ENCODE measurements at places on chromosomes 1 and 21.

DNA sequence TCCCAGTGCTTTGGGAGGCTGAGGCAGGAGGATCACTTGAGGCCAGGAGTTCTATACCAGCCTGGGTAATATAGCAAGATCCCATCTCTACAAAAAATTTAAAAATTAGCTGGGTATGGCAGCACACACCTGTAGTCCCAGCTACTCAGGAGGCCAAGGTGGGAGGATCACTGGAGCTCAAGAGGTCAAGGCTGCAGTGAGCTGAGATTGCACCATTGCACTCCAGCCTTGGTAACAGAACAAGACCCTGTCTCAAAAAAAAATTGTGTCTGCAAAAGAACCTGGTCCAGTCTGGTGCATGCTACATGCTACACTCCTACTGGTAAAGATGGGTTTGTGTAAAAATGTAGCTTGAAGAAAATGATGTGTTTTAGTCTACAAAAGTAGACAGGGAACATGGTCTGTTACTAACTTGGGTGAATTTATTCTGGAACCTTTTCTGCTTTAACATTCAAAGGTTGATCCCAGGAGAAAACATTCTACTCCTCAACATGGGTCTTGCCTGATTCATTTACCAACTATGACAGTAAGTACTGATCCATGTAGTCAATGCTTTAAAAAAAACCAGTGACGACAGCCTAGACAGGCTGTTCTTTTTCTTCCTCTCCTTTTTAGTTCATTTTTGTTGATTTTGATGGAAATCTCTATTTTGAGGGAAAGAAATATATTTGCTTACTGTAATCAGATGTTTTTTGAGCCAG, 32.7 kb upstream of the ENAH start:
- no peak for DNase-seq

GRCh38 chr1:56803561-56804156, 15.5 kb downstream of the FYB2 start:
- peak; percentile 11 for DNase-seq

- peak; percentile 41 for DNase-seq
These were observed 35.3 kb downstream of the DTL start for GRCh38 chr1:212070720-212071302.

DNA sequence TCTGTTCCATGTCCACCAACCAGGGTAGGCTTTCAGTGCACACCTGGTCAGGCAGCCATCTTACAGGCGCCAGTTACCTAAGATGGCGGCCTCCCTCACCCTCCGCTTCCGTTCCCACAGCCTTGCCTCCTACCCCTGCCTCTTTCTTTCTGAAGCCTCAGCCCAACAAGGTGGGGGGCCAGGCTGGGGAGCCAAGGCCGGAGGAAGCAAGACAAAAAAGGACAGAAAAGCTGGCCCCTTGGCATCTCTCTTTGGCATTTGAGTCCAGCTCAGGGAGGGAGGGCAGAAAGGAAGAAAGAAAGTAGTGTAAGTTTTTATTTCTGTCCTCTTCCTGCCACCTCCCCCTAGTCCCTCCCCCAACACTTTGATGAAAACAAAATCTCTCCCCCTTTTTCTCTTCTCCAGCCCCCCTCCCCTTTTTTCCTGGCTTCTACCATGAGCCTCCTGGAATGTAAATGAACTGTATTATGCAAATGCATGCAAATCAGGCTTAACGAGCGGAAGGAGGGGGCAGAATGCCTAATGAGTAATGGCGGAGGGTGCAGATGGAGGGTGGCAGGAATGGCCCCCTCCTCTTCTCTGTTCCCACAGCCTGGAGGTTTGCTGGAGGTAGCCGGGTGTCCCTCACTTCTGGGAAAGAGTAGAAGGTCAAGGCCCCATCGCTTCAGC, 43.8 kb downstream of the RHBG start:
- DNase-seq = no peak

DNA sequence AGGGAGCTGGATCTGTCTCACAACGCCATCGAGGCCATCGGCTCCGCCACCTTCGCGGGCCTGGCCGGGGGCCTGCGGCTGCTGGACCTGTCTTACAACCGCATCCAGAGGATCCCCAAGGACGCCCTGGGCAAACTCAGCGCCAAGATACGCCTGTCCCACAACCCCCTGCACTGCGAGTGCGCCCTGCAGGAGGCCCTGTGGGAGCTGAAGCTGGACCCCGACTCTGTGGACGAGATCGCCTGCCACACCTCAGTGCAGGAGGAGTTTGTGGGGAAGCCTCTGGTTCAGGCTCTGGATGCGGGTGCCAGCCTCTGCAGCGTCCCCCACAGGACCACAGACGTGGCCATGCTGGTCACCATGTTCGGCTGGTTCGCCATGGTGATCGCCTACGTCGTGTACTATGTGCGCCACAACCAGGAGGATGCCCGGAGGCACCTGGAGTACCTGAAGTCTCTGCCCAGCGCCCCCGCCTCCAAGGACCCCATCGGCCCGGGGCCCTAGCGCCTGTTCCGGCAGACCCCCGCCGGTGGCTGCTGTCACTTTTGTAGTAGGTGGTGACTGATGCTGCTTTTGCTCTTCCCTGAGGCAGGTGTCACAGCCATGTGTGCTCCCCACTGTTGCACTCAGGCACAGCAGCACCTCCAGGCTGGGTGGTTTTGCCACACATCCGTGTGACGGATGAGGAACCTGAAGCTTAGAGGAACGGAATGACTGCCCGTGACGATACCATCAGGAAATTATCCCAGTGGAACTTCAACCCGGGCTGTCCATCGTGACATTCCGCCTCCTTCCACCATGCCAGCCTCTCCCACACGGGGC, 1.8 kb downstream of the LRRC3 start:
- DNase-seq = no peak

- DNase-seq = no peak
These were observed 290.1 kb downstream of the DUSP10 start for GRCh38 chr1:221451741-221452140.

DNA sequence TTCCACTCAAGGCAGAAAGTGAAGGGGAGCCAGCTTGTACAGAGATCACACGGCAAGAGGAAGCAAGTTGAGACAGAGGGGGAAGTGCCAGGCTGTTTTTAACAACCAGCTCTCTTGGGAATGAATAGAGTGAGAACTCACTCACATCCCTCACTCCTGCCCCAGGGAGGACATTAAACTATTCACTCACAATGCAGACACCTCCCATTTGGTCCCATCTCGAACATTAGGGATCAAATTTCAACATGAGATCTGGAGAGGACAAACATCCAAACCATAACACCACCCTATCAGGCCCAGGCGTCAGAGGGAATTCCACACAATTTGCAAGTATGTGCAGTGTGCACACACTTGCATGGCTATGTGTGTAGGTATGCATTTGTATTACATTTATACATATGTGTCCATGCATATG, 62.7 kb downstream of the DMAP1 start:
- DNase-seq = peak; percentile 20

DNA sequence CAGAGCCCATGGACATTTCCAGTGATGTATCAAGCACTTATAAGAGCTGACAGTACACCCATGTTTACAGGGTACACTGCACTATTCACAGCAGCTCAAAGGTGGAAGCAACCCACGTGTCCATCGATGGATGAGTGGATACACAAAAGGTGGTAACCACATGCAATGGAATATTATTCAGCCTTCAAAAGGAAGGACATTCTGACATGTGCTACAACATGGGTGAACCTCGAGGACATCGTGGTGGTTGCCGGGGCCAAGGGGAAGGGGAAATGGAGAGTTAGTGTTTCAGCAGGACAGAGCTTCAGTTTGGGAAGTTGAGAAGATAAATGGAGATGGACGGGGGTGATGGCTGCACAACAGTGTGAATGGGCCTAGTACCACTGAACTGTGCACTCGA, 9.1 kb downstream of the AGT start:
- no peak for DNase-seq

DNA sequence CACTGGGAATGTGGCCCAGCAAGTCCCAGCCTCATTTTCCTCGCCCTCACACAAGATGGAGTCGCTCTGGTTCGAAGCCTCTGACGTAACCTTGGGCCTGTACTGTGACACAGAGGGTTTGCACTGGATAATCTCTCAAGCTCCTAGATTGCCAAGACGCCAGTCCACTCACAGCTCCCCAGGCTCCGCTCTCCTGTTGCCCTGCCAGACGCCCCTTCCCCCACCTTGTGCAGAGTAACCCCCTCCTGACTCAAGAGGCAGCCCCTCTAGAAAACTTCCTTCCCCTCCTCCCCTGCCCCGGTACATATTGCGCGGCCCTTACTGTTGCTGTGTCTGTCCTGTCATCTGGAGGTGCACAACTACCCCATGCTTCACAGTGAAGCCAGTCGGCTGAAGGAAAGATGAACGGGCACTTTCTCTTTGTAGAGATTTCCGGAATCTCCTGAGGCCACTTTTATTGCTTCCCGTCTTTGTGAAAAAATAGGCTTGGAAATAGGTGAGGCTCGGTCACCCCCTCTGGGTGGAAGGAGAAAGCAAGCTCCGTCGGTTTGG, 981 bp upstream of the KIAA1614 start:
- DNase-seq = no peak

DNA sequence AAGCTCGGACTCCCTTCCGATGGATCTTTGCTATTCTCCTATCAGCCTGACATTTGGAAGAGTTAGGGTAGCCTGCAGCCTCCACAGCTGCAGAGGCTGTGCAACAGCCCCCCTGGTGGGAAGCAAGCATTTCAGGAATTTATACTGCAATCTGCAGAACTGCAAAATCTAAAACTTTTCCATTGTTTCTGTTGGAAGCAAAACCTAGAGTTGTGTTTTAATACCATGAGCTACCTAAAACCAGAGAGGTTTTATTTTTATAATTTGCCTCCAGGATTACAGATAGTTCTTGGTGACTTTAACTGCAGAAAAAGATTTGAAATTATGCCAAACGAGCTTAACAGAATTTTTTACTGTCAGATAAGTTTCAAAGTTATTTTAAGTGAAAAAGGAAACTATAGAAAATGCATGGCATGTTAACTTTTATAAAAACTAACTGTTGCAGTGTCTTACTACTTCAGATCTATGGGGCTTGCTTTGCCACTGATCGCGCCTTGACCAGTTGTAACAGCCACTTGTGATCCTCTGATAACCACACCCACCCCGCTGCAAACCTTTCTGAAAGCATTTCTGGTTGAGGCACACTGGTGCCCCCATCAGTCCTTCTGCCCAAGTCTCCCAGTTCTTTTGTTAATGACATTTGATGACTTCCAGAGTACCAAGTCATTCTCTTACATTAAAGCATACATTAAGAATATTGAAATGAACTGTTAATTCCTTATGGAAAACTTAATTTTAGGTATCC, 64.8 kb downstream of the PRDM2 start:
- DNase-seq = no peak

- peak; percentile 61 for DNase-seq
These were observed 36.8 kb downstream of the CDC7 start for GRCh38 chr1:91537281-91537986.

- no peak for DNase-seq
These were observed 135.2 kb upstream of the RUNX3 start for GRCh38 chr1:25065321-25065721.

GRCh38 chr1:218298398-218298797, 13.3 kb downstream of the RRP15 start:
- no peak for DNase-seq

DNA sequence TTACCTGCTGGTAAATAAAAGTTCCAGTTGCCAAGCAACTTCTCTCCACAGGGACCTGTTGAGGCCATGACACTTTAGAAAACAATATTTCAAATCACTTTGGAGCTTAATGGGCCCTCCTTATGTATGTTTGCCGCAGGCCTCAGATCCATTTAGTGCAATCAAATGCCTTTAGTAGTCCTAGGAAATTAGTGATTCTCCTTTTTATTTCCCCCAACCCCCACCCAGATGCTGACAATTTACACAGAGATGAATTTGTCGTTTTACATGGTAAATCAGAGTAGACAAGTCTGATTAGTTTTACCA, 83.6 kb downstream of the CLIC4 start:
- DNase-seq = peak; percentile 51

GRCh38 chr1:236837897-236838296, 42.8 kb downstream of the MTR start:
- no peak for DNase-seq

DNA sequence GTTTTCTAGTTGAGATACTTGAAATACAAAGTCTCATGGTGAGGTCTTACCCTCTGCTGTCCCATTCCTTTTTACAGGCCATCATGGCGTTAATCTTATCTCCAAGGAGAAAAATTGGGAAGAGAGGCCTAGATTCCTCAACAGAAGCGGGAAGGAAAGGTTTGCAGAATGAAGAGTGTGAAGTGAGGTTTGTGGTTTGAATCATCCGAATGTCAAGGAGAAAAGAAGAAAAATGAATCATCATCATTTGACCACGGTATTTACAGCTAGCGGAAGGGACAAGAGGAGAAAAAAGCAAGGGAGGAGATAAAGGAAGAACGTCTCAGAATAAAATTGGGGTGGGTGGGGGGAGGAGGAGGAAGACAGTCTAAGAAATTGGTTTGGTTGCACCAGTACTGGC, 935 bp upstream of the COG2 start:
- DNase-seq = no peak

GRCh38 chr1:247639381-247639981, 34.1 kb downstream of the OR2G3 start:
- no peak for DNase-seq

DNA sequence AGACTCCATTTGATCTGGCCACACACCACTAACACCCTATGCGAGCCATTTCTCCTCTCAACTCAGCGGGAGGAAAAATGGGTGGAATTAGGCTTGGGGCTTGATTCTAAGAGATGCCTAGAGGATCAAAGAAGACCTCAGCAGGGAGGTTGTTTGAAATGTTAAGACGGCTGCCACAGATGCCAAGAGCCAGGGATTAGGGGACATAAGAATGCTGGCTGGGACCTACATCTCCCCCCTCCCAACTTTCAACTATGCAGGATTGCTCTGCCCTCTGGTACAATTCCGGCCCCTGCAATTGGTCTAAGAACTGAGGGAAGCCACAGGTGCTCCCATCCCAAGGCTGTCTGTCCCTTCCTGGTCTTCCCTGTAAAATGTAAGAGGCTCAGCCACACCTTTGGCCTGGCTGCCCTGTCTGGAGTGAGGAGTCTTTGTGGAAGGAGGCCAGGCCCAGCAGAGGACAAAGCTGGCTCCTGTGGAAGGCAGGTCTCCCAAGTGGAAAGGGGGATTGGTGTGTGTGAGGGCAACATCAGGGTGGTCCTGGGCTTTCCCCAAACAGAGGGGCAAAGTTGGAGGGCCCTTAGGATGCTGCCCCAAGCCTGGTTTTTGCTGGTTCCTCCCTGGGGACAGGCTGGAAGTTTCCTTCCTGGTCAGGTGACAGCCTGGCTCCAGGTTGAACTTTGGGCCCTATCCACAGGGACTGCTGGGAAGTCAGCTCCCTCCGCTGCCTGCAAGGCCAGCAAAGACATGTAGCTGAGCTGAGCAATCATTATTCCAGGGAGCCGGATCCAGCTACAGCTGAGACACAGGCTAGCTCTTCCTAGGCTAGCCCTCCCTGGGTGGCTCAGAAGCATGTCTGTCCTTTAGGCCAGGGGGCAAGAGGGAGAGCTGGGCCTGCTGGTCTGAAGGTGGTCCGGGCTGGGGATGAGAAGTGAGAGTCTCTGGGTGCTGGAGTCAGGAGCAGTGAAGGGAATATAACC, 34.5 kb upstream of the SYNC start:
- no peak for DNase-seq

Data from NCI-H1105 treated with DMSO at 0.1 percent for 48 hours (cell line).